ENCODE measurements at places on chromosomes 6 and 20.

DNA sequence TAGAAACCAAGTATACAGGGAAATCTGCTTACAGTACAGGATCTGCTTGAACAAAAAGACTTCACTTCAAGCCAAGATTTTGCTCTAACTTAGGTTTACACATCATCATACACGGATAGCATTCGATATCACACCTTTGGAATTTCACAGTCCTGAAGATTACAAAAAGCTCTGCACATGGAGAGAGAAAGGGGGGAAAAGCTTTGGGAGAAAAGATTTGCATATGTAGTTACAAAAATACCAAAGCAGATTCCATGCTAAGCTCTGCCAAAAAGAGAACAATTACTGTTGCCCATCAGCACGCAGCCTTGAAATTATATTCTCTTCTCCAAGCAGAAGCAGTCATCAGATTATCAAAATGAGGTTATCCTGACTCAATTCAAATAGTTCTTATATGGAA, 62.0 kb downstream of the HIVEP2 start:
- DNase-seq, result no peak

DNA sequence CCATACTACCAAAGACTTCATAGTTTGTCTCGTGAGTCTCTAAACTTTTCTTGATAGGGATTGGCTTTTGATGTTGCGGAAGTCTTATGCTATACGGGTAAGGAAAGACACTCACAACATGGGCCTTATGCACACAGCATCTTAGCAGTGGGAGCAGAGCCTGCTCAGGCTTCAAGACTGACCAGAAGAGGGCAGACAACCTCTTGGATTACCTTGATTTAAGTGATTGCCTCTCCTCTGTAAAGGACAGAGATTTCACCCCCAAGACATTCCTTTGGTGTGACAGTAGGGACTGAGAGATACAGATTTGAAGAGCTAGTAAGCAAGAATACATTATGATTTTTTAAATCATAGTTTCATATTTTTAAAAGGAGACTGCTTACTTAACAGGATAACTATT, 71.0 kb upstream of the SAMD3 start:
- peak; percentile 23 for DNase-seq

- DNase-seq, result no peak
These were observed 7.3 kb upstream of the SIRPG start for GRCh38 chr20:1664911-1665310.

GRCh38 chr20:41161886-41162285, 24.5 kb downstream of the PLCG1 start:
- no peak for DNase-seq

DNA sequence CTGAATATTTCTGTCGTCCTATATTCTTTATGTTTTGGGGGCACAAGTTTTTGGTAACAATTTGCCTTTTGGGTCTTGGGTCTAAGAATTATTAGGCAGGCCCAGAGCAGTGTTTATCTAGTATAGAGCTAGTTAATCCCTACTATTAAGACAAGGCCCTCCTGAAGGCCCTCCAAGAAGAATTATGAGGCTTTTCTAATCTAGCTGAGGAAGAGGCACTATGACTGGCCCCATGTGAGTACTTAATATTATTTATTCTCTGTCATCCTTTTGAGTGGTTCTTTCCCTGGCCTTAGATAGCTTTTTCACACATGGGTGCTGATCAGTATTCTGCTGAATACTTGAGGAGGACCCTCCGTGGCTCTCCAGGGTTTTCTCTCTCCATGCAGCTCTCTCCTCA, 25.1 kb downstream of the CHMP4B start:
- DNase-seq, result no peak

- DNase-seq, result peak; percentile 59
These were observed 589 bp downstream of the RNF5 start for GRCh38 chr6:32178547-32179440.

- DNase-seq, result no peak
These were observed 49.9 kb upstream of the TAGAP start for GRCh38 chr6:159094444-159095252.

DNA sequence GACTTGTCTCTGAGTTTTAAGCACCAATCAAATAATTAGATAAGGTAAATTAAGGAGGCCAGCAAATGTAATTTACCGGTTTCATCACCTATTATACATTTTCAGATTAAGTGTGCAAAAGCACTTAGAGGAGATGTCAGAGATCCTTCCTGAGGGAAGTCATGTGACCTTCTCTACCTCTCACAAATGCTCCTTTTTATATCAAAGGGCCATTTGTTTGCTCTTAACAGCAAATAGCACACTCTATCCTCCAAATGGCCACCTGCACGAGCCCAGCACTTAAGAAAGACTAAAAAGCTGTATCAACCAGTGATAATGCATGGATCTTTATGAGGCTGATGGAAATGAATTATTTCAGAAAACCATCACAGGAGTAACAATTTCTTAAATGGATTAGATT, 149.4 kb downstream of the ELOVL4 start:
- DNase-seq, result no peak

GRCh38 chr20:717832-718231, 42.2 kb upstream of the SCRT2 start:
- no peak for DNase-seq

DNA sequence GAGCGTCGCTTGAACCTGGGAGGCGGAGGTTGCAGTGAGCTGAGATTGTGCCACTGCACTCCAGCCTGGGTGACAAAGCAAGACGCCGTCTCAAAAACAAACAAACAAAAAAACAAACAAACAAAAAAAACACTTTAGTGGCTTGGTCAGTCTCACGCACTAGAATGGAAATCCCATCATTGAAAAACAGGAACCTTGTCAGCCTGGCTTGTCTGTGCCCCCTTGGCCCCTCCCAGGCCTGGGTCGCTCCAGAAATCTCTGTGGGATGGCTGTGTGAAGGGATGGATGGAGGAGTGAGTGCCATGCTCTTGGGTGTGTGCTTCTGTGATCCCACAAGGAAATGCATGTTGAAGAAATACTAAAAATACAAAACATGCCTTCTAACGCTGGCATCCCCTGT, 20.9 kb upstream of the NAA20 start:
- DNase-seq, result no peak

DNA sequence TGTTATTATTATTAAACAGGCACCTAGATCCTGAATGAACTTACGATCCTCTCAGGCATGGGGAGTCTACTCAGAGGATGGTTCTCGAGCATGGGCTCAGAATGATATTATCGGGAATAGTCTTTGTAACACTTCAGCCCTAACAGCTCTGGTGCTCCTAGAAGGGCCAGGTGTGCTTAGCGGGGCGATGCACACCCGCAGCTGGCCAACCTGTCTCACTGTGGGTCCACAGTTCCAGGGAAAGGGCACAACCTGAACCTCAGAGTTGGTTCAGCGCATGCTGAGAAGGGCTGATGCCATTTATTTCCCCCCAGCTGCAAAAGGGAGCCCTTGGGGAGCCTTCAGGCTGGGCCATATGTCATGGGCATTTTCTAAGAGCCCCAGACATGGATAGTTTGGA, 26.2 kb downstream of the RRAGD start:
- no peak for DNase-seq

GRCh38 chr6:73782911-73783310, 86.9 kb downstream of the CD109 start:
- DNase-seq, result no peak

DNA sequence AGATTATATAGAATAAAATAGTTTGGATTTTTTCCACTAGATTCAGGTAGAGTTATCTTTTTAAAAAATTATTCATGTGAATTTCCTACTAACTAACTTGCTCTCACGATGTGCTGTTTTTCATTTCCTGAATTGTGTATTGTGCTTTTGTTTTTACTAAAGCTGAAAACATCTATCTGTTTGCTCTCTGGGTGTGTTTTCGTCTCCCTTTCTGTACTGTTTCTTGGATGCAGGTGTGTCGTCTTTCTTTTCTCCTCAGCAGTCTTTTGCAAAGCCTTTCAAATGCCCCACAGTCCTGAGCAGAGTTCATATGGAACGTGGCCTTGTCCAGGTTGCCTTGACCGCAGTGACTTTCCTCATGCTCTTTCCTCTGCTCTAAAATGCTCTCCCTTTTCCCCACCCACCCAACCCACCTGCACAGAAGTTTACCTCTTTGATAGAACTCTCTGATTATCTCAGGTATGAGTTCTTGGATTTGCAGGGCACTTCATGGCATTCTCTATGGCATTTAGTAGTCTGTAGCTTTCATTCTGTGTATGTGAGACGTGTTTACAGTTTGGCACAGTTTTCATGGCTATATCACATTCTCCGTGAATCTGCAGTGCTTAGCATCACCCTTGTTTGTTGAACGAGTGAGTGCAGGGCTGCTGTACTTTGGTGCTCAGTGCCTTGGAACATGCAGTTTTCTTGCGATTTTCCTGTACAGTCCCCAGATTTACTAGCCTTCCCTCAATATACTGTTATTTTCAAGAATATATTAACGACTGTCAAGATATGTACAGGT, 77.1 kb downstream of the FARS2 start:
- DNase-seq, result no peak

DNA sequence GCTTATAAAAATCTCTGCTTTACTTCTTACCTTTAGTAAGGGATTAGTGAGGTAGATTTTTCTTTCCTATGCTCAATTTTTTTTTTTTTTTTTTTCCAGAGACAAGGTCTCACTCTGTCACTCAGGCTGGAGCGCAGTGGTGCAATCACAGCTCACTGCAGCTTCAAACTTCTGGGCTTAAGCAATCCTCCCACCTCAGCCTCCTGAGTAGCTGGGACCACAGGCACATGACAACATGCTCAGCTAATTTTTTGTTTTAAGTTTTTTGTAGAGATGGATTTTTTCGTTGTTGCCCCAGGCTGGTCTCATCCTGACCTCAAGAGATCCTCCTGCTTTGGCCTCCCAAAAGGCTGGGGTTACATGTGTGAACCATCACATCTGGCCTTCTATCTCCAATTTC, 58.9 kb upstream of the RREB1 start:
- DNase-seq, result no peak

GRCh38 chr6:107125771-107126170, 10.5 kb upstream of the BEND3 start:
- no peak for DNase-seq

DNA sequence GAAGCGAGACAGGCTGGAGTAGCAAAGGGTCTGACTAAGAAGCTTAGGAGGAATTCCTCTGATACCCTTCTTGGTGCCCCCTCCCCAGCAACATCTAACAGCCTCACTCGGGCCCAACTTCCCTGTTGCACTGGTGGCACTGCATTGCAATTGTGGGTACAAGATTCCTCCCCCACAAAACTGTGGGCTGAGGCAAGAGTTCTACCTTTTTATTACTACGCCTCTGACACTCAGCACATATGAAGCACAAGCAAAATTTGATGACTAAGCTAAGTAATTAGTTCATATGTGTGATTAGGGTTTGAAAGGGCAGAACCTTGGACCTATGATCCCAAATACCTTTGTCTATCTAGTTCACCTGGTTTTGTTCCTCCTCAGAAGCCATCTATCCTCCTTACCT, 83.5 kb downstream of the ZHX3 start:
- no peak for DNase-seq

GRCh38 chr6:44682987-44683779, 295.7 kb downstream of the CDC5L start:
- no peak for DNase-seq

- DNase-seq, result no peak
These were observed 222.6 kb upstream of the MARCKS start for GRCh38 chr6:113634352-113635163.

GRCh38 chr20:53194306-53195290, 222.4 kb downstream of the TSHZ2 start:
- no peak for DNase-seq

- no peak for DNase-seq
These were observed 40.5 kb downstream of the IPCEF1 start for GRCh38 chr6:154316131-154316530.

DNA sequence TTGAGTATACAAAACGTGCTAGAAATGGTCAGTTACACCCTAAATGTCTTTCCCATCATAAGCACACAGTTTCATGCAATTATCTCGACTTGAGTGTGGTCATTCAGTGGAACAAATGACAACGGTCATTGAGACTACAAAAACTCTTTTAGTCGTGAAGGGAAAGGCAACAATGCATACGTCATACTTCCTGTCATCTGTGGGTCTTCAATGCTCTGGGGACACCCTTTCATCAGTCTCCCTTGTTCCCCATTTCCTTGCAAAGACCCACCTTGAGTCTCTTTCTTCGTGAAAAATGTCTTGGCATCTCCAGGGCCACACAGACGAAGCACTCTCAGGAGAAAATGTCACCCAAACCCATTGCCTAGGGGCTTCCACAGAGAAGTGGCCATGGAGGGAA, 238.5 kb downstream of the GMPR start:
- no peak for DNase-seq

GRCh38 chr6:143146186-143146851, 85.6 kb downstream of the AIG1 start:
- DNase-seq, result no peak

- DNase-seq, result peak; percentile 56
These were observed 37.6 kb downstream of the ZMYND8 start for GRCh38 chr20:47318586-47319516.

DNA sequence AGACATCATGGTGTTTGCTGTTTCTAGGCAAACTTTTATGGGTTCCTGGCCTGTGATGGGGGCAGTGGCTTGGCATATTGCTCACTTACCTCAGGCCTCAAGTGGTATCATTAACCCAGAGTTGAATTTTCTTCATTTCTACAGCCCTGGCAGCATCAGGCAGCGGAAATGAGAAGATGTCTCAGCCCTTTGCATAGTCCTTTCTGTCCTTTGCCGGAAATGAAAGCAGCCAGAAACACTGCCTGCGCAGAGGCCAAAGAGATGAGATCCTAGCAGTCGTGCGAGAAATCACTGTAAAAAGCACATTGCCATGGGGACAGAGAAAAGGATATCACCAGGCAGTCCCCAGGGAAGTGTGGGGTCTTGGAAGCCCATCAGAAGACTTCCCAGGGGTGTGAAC, 37.4 kb upstream of the KCNG1 start:
- DNase-seq, result no peak

DNA sequence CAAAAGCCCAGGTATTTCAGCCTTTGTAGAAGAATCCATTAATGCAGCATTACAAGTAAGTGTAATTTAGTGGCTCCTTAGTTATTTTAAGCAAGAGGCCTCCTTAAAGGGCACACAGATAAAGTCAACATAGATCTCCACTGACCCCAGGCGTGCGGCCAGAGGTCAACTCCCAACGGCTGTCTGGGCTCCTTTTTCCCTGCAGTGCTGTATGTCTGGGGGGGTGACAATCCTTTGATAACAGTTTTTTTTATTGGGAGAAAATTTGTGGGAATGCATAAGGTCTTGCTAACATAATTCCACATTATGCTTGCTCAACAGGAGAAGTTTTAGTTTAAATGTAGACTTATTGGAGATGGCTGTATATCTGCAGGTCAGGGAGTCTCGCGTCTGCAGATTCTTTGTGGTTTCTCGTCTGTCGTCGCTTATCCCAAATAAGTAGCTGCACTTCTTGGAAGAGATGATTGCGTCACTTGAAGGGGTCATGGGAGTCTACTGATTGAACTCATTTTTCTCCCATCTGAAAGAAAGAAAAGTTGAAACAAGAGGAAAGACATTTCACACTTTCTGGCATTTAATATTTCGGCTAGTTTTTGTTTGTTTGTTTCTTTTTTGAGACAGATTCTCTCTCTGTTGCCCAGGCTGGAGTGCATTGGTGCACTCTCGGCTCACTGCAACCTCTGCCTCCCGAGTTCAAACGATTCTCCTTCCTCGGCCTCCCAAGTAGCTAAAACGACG, 151.7 kb upstream of the AKAP12 start:
- DNase-seq, result peak; percentile 58

All from K562 (cell line).